ENCODE measurements at places on chromosomes 3 and 15. TPM values are rescaled to one million over a fixed set of nuclear protein-coding genes. Genes with fewer than 3 reads are reported as not detected.
A peak's percentile ranks its signal among the peaks of the same experiment; 100 is the strongest.

The FRMD4B gene
- 16.3 TPM for polyA plus RNA-seq

The FBXW12 gene
- polyA plus RNA-seq: 0.16 TPM

The SMCO1 gene
- polyA plus RNA-seq: not detected

The HESX1 gene
- 1.4 TPM for polyA plus RNA-seq

The MAP2K5 gene
- polyA plus RNA-seq: 11.4 TPM

The RASL12 gene
- polyA plus RNA-seq: 0.45 TPM

The CCDC39 gene
- not detected for polyA plus RNA-seq

The IQCF5 gene
- polyA plus RNA-seq: not detected

The PIERCE2 gene
- polyA plus RNA-seq: 6.7 TPM

The TJP1 gene
- polyA plus RNA-seq: 31.1 TPM

The TSEN2 gene
- polyA plus RNA-seq: 6.7 TPM

The SLCO2A1 gene
- polyA plus RNA-seq: 1.9 TPM

The CA12 gene
- 24.8 TPM for polyA plus RNA-seq

DNA sequence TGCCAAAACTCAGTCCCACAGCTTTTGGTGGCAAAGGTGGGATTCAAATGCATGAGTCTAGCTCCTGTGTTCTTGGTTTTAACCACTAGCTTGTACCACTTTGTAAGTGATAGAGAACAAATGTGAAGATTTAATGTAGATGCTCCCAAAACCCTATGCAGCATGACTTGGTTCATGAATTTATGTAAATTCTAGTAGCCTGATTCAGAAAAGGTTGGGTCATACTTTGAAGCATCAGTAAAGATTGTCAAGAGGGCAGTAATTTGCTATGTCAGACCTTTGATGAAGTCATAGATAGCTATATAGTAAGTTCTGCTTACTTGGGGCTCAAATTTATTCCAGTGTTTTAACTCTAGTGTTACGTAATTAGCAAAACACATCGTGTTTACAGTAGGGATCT lies 75.6 kb downstream of the VPS8 start:
- DNase-seq: no peak

DNA sequence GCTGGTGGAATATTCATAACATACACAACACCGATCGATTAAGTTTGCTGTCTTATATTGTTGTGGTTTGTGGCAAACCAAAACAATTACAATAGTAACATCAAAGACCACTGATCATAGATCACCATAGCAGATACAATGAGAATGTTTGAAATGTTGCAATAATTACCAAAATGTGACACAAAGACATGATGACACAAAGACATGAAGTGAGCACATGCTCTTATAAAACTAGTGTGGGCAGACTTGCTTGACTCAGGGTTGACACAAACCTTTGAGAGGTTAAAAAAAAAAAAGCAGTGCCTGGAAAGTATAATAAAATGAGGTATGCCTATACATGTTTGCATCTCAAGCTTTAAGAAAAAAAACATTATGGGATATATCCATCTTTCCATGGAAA lies 130.3 kb downstream of the NR1I2 start:
- no peak for DNase-seq

DNA sequence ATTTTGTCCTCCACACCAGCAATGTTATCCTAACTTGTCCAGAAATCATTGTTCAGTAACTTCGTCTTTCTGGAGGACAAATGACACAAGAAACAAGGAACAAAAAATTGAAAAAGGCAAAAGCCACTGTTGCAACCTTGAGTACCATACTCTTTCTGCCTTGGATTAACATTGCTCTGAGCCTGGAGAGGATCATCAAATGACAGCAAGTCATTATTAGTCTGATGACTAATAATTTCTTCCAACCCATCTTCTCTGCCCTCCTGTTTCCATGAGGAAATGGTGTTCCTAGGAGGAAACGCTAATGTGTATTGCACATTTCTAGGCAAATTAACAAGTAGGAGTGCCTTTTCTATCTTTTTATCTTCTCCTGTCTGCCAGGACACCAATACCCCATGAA lies 153.9 kb downstream of the PCCB start:
- DNase-seq: no peak

DNA sequence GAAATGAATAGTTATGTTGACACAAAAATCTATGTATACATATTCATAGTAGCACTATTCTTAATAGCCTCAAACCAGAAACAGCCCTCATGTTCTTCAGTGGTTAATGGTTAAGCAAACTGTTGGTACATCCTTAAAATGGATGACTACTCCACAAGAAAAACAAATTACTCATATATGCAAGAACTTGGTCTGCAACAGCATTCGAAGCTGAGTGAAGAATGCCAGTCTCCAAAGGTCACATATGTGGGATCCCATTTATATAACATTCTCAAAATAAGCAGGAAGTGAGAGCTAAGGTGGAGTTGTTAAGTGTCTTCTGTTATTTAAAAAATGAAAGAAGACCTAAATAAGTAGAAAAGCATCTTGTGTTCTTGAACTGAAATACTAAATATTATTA lies 365.7 kb downstream of the GABRG3 start:
- no peak for DNase-seq

DNA sequence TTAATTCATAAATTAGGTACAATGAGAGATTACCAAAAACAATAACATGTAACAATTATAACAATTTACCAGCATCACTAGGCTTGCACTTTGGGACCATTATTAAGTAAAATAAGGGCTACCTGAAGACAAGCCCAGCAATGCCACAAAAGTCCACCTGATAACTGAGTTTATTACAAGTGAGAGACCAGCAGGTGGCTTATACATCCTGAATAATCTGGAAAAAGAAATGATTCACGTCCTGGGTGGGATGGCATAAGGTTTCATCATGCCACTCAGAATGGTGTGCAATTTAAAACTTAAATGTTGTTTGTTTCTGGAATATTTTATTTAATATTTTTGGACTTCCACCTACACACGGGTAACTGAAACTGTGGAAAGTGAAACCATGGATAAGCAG lies 1287.1 kb upstream of the GBE1 start:
- DNase-seq: no peak

DNA sequence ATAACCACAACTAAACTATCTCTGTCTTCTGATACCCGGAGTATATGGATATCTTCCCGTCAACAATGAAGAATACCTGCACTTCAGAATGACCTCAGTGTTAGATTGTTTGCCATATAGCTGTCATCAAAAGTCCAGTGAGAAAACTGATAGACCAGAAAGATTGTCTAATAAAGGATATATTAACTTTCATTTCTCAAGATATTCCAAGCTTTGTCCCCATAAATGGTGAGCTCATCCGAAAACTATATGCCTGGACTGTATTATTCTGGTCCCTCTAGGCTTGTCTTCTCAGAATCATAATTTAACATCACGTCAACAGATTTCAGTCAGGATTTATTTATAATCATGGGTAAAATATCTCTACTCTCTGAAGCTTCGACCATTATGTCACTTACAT lies 100.5 kb downstream of the ATP8B4 start:
- DNase-seq: no peak

GRCh38 chr15:57911247-57911646 lies 154.3 kb downstream of the ALDH1A2 start:
- DNase-seq: no peak

DNA sequence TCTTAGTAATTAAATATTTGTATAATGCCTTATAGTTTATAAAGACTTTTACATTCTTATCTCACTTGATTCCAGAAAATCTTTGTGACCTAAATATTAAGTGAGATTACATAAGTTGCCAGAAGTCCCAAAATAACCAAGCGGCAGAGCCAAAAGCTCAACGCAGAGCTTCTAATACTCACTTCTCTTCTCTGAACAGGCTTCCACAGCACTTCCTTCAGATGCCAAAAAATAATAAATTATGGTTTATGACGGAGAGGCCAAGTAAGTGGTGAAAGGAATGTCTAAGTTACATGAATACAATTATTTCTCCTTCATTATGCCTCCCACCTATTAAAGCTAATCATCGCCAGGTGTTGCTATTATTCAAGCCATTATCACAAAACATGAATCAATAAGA lies 110.3 kb downstream of the GBE1 start:
- no peak for DNase-seq

DNA sequence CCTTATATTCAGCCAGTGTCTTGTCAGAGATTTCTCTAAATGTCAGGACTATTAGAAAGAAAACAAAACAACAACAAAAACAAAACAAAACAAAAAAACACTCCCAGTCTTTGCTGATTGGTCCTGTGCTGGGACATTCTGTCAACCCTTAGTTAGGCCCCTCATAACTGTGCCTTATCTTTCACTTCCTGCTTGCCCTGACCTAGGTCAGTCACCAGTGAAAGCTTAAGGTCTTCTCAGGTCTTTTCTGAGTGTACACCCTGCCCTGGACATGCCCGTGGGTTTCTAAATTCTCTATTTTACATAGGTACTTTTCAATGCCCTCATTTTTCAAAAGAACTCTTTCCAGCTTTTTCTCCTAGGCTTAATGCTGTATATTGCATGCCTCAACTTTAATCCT lies 454.1 kb downstream of the GRM7 start:
- no peak for DNase-seq

DNA sequence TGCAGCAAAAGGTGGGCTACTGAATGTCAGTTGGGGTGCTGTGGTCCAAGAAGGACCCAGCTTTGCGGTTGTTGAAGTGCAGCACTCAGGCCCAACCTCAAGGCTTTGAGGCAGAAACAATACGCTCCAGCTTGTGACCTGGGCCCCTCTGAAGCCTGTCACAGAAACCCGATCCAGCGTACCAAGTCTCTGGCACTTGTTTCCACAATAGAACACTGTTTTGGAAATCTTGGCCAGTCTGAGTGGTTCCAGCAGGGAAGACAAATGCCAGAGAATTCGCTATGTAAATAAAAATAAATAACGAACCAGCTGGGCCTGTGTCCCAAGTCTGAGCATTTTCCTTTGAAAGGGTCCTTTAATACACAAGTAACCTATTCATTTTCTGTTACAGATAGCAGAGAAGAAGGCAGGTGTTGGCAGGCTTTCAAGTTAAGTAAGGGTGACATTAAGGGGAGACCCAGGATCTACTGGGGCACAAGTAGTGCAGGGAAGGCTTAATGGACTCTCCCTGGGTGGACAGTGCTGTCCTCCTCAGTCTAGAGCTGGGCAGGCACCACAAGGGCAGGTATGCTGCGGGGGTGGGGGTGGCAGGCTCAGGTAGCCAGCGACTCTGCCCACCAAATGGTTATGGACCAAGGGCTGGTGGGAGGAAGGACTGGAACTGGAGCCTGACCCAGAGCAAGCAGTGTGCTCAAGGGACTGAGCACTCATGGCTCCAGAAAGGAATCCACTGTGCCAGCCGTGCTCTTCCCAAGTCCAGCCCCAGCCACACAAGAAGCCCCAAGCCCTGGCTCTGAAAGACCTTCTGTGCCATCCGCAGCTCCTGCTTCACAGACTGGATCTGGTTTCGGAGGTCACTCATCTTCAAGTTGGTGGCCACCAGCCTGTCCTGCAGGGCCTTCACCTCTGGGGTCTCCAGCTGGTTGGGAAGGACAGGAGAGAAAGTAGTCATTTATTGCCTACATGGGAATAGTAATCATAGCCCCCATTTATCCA lies 26.3 kb downstream of the CCDC13 start:
- peak; percentile 16 for DNase-seq

DNA sequence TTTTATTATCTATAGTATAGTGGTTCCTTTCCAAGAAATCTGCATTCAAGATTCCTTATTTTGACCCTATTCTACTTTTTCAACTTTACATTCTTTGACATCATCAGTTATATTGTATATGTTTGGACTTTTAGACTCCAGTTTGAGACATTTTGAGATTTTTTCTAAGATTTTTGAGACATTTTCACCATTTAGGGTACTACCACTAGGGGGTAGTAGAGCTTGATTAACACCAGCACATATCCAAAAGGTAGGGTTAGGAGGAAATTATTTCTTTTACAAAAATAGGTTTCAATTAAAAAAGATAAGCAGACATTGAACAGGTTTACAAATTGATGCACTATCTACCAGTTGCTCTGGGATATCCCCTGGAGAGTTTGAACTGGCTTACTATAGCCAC lies 262.5 kb downstream of the SCAPER start:
- no peak for DNase-seq

DNA sequence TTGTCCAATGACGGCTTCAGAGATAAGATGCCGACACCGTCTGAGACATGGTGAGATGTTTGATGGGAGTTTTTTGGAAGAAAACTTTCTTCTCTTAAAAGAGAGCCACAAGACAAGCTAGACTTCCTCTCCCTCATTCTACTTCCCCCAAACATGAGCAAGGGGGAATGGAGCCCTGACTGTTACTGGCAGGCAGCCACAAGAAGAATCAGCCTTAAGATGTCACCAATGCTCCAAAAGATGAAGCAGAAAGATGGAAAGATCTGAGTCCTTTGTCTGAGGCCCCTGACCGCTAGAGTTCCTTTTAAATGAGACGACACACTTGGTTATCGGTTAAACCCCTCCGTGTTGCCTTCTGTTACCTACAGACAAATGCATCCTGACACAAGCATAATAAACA lies 108.7 kb downstream of the ST8SIA2 start:
- DNase-seq: no peak

GRCh38 chr3:133591271-133591742 lies 17.8 kb downstream of the CDV3 start:
- DNase-seq: no peak

- no peak for DNase-seq
These were observed 102.4 kb downstream of the FRMD4B start for GRCh38 chr3:69283496-69283895.

DNA sequence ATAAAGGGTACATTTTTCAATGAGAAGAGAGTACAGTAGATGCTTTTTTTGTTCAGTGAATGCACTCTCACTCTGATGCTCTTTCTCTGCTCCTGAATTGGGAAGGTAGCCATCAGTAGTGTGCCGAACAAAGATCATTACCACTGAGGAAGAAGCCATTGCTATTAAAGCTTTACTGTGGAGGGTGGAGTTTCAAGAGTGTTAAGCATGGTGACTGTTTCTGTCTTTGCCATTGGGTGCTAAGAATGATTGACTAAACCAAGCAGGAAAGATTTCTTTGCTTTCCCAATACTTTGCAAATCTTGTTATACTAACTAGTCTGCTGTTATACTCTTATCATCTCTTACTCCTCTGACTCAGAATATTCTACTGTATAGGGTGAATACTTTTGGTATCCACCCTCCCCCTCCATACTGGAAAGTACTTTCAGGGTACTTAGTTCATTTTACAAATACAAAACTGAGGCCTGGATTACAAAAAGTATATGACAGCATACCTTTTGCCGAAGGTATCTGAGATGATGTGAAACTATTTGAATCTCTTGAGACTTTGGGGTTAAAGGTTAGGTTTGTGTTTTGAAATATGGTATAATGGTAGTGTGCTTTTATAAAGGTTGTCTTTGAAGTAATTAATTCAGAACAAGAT lies 1.7 kb downstream of the RAB11A start:
- peak; percentile 80 for DNase-seq

- no peak for DNase-seq
These were observed 567.9 kb downstream of the GOLGA6L6 start for GRCh38 chr15:19973718-19974117.

DNA sequence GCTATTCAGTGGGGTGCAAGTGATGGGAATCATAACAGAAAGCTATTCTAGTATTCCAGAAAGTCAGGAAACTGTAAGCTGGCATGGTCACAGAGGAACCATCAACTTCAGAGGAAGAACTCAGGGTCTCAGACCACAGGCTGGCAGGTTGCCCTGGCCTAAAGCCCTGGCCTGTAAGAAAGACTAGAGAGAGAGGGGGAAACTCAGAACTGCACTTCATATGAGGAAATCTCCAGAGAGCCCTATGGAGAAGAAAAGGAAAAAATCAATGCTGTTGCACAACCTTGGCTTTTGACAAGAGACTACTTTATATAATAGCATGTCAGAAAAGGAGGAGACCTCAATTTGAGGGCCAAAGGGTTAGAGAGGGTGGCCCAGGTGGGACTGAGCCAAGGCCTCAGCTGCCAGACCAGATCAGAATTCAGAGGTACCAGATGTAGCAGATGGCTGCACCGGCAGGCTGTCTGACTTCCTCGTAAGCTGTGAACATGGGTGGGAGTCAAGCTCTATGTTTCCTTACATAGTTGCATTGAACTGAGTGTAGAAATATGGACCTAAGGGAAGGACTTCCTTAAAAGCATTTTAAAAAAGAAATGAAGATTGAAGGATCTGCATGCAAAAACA lies 333.8 kb downstream of the PDCD6IP start:
- no peak for DNase-seq
